ENCODE measurements at places on chromosomes 1 and 21. TPM values are rescaled to one million over a fixed set of nuclear protein-coding genes. Genes with fewer than 3 reads are reported as not detected.

The PADI4 gene
- total RNA-seq, result not detected

The INSRR gene
- total RNA-seq, result not detected

The ETV3L gene
- not detected for total RNA-seq

The BSND gene
- total RNA-seq, result not detected

The VHLL gene
- not detected for total RNA-seq

The APCS gene
- not detected for total RNA-seq

The LCE1C gene
- not detected for total RNA-seq

The DCST1 gene
- total RNA-seq, result not detected

The MARK1 gene
- 3.1 TPM for total RNA-seq

The CD84 gene
- not detected for total RNA-seq

The EPHA10 gene
- total RNA-seq, result not detected

The CHRM3 gene
- 3.4 TPM for total RNA-seq

The CFHR2 gene
- total RNA-seq, result not detected

The ZNF593OS gene
- total RNA-seq, result not detected

The BCL2L15 gene
- total RNA-seq, result 0.23 TPM

The SLAMF6 gene
- total RNA-seq, result not detected

The WDR47 gene
- 18.3 TPM for total RNA-seq

The CASQ2 gene
- not detected for total RNA-seq

The S100A12 gene
- not detected for total RNA-seq

The IQGAP3 gene
- total RNA-seq, result 5.7 TPM

The FHL3 gene
- total RNA-seq, result 55.4 TPM

The IRF6 gene
- 0.82 TPM for total RNA-seq

Measured in glomerular endothelial cell (primary cell).